Heart right ventricle (tissue), 16 donors: ENCODE measurements at places on chromosomes 6 and 20. TPM values are rescaled to one million over a fixed set of nuclear protein-coding genes. Genes with fewer than 3 reads are reported as not detected.
A peak's percentile ranks its signal among the peaks of the same experiment; 100 is the strongest.

- H3K4me1 ChIP-seq = no peaks in the 10 kb centered on the region
- H3K27me3 ChIP-seq = peaks cover 19% of the 10 kb centered on the region
- no peak overlapping the region for H3K27ac ChIP-seq
- no peak for DNase-seq
Measured at GRCh38 chr6:137434640-137435039, 59.6 kb downstream of the OLIG3 start.

- H3K4me3 ChIP-seq = no peak overlapping the region
- no peaks in the 10 kb centered on the region for H3K4me1 ChIP-seq
- no peak overlapping the region for H3K27ac ChIP-seq
- H3K36me3 ChIP-seq = no peaks in the 10 kb centered on the region
- no peak for DNase-seq
- peaks cover 28% of the 10 kb centered on the region for H3K27me3 ChIP-seq
Measured at GRCh38 chr6:3631186-3631585, 120.3 kb downstream of the PXDC1 start.

DNA sequence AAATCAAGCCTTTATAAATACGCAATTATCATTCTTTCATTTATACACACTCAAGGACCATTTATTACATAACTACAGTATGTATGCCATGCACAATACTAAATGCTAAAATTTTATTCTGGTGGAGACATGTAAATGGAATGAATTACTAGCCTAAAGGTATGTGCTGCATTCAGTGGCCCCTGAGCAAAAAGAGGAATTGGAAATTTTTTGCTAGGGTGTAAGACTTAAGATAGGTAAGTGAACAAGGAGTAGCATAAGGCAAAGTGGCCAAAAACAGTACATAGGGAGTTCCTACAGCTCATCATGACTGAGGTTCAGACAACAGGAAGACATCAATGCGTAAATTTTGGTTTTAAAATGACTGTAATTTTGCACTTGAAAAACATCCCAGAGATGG, 2.3 kb upstream of the MTFR2 start:
- no peaks in the 10 kb centered on the region for H3K4me1 ChIP-seq
- H3K36me3 ChIP-seq = no peaks in the 10 kb centered on the region
- no peak for DNase-seq
- H3K27me3 ChIP-seq = no peaks in the 10 kb centered on the region

DNA sequence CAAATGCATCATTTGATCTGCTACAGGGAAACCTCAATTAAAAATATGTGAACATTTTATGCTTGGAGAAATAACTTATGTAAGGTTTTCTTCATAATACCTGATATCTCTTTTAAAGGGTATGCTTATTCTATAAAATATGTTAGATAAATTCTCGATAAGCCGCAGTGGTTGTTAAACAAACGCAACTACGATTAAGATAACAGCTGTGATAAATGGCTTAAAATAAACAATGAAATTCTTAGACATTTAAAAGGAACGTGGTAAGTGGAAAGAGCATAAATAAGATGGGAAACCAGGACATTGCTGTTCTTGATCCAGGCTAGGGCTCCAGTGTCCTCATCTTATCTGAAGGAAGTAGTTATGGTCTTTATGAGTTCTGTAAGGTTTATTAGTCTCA, 415.9 kb downstream of the CD83 start:
- no peaks in the 10 kb centered on the region for H3K4me1 ChIP-seq
- no peak overlapping the region for H3K4me3 ChIP-seq
- H3K36me3 ChIP-seq = no peaks in the 10 kb centered on the region
- DNase-seq = no peak
- H3K27me3 ChIP-seq = no peaks in the 10 kb centered on the region

- no peaks in the 10 kb centered on the region for H3K4me1 ChIP-seq
- H3K27ac ChIP-seq = no peak overlapping the region
- no peak overlapping the region for H3K4me3 ChIP-seq
- no peaks in the 10 kb centered on the region for H3K36me3 ChIP-seq
- no peak for DNase-seq
Measured at GRCh38 chr6:22807818-22808217, 238.5 kb downstream of the HDGFL1 start.

DNA sequence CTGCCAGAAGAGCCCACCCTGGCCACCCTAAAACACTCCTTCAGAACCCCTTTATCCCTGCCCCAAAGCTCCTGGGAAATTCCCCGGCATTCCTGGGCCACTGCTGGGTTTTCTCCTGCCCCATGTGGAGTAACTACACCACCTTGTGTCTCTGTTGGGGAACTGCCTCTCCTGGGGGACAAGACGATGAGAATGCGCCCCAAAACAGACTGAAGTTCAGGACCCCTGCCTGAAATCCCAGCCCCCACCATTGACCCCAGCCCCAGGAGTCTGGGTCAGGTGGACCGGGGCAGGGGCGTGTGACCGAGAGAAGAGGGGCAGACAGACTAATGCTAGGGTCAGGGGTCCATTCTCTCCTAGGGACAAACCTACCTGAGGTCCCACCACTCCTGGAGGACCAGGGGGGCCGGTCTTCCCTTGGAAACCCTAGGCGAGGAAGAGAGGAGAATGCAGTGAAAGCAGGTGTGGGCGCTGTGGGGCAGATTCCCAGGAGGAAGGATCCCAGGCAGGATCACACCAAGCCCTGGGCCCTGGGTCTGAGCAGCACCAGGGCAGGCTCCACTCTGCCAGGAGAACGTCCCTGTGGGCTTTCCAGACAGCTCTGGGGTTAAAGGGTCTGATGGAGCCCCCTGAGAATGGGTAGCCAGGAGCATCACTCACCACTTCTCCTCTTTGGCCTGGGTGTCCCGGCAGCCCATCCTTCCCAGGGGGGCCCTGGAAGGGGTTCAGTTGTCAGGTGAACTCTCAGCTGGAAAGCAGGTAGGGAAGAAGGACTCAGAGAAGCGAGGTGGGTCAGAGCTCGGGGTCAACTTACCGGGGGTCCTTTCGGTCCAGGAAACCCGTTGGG, 19.4 kb downstream of the COL11A2 start:
- H3K27ac ChIP-seq = no peak overlapping the region
- H3K27me3 ChIP-seq = no peaks in the 10 kb centered on the region
- DNase-seq = no peak
- no peaks in the 10 kb centered on the region for H3K36me3 ChIP-seq

- H3K27me3 ChIP-seq = no peaks in the 10 kb centered on the region
- no peak for DNase-seq
- no peak overlapping the region for H3K27ac ChIP-seq
- no peaks in the 10 kb centered on the region for H3K36me3 ChIP-seq
- H3K4me3 ChIP-seq = no peak overlapping the region
Measured at GRCh38 chr20:58553841-58554240, 38.6 kb upstream of the APCDD1L start.

- peak overlapping the region; percentile 92 for H3K27ac ChIP-seq
- peaks cover 20% of the 10 kb centered on the region for H3K4me1 ChIP-seq
- H3K27me3 ChIP-seq = no peaks in the 10 kb centered on the region
- DNase-seq = peak; percentile 66
Measured at GRCh38 chr6:710601-711571, 17.9 kb upstream of the EXOC2 start.

DNA sequence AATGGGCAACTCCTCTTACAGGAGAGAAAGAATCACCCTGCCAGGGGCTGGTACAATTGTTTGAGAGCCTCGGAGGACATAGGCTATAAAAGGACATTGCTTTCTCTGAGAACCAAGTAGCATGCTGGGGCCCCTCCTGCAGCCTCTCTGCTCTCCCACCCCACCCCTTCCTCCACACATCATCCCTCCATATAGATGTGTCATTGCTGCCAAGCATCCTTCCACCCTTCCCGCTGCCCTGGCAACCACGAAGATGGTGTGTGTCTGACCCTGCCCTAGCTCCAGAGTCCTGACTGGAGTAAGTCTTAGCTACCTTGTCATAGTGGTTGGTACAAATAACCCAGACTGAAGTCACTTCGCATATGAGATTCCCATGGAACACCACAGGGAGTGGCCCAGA, 129.7 kb downstream of the SNX5 start:
- no peaks in the 10 kb centered on the region for H3K27me3 ChIP-seq
- no peak for DNase-seq
- no peak overlapping the region for H3K4me3 ChIP-seq
- H3K36me3 ChIP-seq = no peaks in the 10 kb centered on the region

DNA sequence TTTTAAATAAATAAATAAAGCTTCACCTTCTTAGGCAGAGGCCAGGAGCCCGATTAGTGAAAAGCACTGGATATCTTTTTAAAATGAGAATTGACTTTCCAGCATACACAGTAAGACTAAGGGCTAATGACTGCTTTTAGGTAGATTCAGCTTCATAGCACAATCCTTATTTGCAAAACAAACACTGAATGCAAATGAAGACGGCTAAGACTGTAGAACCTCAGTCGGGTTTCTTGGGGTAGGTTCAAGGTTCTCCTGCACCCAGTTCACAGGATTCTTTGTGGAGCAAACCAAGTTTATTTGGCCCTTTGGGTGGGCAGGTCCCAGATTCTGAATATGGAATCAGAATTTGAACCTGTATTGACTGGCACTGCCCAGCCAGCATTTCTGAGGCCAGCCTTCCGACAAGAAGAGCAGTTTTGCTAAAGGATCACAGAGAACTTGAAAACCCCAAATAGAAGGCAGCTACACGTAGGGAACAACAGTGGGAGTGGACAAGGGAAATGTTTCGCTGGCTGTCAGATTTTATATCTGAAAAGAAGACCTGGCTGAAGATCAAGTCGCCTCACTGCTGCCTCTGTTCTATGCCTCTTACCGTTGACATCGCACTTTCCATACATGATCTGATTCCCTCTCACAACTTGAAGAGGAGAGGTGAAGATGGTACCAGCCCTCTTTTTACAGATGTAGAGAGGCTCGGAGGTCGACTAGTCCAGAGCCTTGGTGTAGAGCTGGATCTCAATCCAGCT, 8.2 kb downstream of the TRERF1 start:
- no peak overlapping the region for H3K4me3 ChIP-seq
- no peak overlapping the region for H3K27ac ChIP-seq
- H3K27me3 ChIP-seq = no peaks in the 10 kb centered on the region
- no peaks in the 10 kb centered on the region for H3K36me3 ChIP-seq
- peaks cover 41% of the 10 kb centered on the region for H3K4me1 ChIP-seq
- DNase-seq = no peak

- DNase-seq = no peak
- no peaks in the 10 kb centered on the region for H3K27me3 ChIP-seq
- H3K36me3 ChIP-seq = no peaks in the 10 kb centered on the region
- peak overlapping the region; percentile 93 for H3K27ac ChIP-seq
- H3K4me3 ChIP-seq = peak overlapping the region; percentile 49
Measured at GRCh38 chr6:44228836-44229235, 5.4 kb downstream of the SLC29A1 start.

DNA sequence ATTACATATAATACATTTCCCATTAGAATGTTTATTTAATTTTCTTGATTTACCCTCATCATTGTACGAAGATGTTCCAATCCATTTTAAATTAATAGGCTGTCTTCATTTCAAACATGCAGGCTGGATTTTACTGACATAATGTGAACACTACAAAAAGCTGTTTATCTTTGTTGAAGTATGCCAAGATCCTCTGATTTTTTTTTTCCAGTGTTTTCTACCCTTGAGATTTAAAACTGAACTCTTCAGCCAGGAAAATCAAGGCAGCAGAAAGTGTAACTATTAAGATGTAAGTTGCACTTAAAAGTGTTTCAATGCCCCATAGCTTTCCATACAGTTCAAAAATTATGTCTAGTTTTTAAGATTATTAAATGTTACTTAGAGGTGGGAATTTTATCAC, 43.5 kb downstream of the PRKN start:
- no peaks in the 10 kb centered on the region for H3K36me3 ChIP-seq
- no peak for DNase-seq
- no peaks in the 10 kb centered on the region for H3K4me1 ChIP-seq
- no peak overlapping the region for H3K27ac ChIP-seq
- H3K4me3 ChIP-seq = no peak overlapping the region

DNA sequence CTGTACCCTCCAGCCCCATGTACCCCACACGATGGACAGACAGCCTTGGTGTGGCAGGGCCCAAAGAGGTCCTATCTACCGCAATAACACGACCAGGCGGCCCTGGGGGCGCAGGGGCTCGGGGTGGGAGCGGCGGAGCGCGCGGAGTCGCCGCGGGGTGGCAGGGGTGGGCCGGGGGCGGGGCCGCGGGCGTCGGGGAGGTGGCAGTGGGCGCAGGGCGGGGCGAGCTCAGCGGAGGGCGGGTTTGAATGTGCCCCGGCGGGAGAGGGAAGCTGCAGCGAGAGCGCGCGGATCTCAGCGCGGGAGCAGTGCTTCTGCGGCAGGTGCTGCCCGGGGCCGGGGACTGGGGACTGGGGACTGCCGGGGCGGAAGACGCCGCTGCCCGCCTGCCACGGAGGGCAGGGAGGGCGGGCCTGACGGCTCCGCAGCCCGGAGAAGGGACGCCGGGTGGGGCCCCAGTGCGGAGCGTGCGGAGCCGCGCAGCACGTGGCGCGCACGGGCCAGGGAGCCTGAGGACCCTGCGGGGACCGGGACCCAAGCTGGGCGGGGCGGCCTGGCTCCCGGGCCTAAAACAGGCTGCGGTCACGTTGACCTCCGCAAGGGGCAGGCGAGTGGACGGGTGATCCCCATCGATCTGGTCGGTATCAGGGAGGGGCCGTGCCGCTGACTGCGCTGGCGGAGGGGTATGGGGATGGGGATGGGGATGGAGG, at the start of gene SLC29A1:
Gene SLC29A1, plus strand, starts transcription at position 277 of the 710 bp plus-strand sequence. CDS start 3,719 bp downstream, outside the sequence.
- H3K4me1 ChIP-seq = peaks cover 73% of the 10 kb centered on the region
- peak within 1 kb of the TSS; percentile 64 for H3K4me3 ChIP-seq
- H3K27me3 ChIP-seq = no peaks in the 10 kb centered on the region

DNA sequence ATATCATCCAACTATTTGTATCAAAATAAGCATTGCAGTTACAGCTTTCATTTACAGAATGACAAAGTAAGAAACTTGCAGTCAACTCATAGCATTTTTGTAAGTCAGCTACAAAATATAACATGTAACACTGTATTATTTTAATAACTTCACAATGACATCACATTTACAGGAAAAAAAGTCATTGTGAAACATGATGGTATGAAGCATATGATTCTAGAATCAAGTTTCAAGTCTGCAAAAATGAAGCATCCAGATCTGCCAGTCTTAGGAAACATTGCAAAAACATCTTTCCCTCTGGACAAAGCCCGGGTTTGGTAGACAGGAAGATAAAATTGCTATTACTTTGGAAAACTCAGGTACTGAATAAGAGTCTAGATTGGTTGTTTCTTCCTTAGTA, 263.9 kb upstream of the NT5E start:
- no peak overlapping the region for H3K4me3 ChIP-seq
- no peaks in the 10 kb centered on the region for H3K27me3 ChIP-seq
- no peak for DNase-seq
- H3K27ac ChIP-seq = peak overlapping the region; percentile 51
- H3K36me3 ChIP-seq = no peaks in the 10 kb centered on the region

GRCh38 chr20:51574248-51575033, 31.9 kb upstream of the NFATC2 start:
- H3K4me1 ChIP-seq = peaks cover 32% of the 10 kb centered on the region
- H3K36me3 ChIP-seq = no peaks in the 10 kb centered on the region
- H3K27ac ChIP-seq = no peak overlapping the region

GRCh38 chr20:9149087-9149486, 80.2 kb downstream of the PLCB4 start:
- H3K4me1 ChIP-seq = peaks cover 55% of the 10 kb centered on the region
- H3K27ac ChIP-seq = no peak overlapping the region
- no peak for DNase-seq
- H3K36me3 ChIP-seq = no peaks in the 10 kb centered on the region

- no peaks in the 10 kb centered on the region for H3K4me1 ChIP-seq
- no peak overlapping the region for H3K27ac ChIP-seq
- peaks cover 15% of the 10 kb centered on the region for H3K27me3 ChIP-seq
- no peak overlapping the region for H3K4me3 ChIP-seq
Measured at GRCh38 chr6:77456531-77457248, 6.6 kb downstream of the HTR1B start.

HEY2 gene
- total RNA-seq = 12.4 TPM

CALHM5 gene
- total RNA-seq = 2.4 TPM

HLA-DRB5 gene
- 46.9 TPM for total RNA-seq

APCDD1L gene
- total RNA-seq = 0.67 TPM

PLCB4 gene
- 33.3 TPM for total RNA-seq

SNAP25 gene
- total RNA-seq = 0.22 TPM

BPIFA1 gene
- total RNA-seq = not detected

C20orf202 gene
- 0.90 TPM for total RNA-seq

CD24 gene
- total RNA-seq = 0.87 TPM
